Cortex of kidney (tissue), 1 donor: ENCODE measurements at places on chromosomes 3 and 15.

- DNase-seq = no peak
Measured at GRCh38 chr15:63718590-63719035, 115.1 kb downstream of the HERC1 start.

GRCh38 chr3:159030886-159031679, 229.2 kb downstream of the MFSD1 start:
- DNase-seq = no peak

DNA sequence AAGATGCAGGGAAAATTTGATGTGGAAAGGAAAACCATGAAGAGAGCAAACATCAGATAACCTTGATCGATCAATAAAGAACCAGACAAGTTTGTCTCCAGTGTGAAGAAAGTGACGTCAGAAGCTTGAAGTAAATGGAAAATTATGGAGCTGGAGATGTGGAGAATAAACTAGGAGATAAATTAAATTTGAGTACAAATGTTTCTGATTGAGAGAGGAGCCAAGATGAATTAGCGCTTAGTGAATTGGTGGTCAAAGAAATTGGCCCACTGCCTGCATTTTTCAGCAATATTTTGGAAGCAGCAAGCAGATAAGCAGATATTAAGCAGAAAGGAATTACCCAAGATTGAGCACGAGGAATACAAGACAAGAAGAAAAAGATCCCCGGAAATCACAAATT, 567.3 kb upstream of the ZNF385D start:
- no peak for DNase-seq

DNA sequence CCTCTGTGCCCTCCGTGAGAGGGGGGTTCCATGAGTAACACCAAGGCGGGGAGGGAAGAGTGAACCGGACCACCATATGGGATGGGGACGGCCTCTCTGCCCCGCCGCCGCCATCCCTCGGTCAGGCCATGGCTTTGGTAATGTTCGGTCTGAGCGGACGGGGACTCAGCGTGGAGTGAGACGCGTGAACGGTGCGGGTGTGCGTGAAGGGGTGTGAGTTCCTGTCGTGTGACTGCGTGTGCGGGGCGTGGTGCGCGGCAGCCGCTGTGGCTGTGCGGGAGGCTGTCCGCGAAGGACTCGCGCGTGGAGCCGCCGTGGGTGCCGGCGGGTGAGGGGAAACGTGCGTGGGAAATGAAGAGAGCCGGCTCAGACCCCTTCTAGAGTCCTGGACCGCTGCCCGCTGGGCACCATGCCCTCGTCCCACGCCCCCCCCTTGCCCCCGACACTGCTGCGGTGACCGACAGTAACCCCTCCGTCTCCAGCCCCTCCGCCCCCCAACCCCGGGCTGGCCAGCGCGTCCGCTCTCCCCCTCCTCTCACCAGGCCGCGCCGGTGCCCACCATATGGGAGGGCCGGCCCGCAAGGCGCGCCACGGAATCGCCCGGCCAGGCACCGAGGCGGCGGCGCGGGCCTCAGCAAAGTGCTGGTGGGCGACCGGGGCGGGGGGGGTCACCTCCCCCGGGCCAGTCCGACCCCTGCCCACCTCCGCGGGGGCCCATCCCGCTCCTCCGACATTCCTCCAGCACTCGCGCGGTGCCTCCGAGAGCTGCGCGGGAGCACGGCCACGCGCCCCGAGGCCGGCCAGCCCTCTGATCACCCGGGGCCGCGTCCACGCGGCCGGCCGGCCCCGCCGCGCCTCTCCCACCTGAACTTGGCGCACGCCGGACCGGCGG, 589 bp downstream of the KLF15 start:
- no peak for DNase-seq

DNA sequence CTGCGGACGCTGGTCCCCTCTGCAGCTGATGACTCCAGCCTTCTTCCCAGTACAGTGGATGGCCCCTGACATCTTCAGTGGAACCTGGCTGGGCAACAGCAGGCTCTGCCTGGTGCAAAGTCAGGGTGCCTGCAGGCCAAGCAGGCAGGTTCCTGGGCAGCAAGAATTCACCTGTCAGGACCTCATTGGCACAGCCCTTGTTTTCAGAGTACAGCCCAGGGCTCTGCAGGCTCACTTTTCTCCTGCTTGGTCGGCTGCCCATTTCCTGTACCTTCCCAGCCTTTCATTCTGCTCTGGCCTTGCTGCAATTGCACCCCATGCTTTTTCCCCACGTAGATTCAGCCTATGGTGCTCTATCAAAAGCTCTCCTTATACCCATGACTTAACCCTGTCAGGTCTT, 56.0 kb downstream of the LRTM1 start:
- no peak for DNase-seq

GRCh38 chr3:130088061-130088460, 6.4 kb downstream of the ALG1L2 start:
- DNase-seq = no peak

GRCh38 chr3:176961916-176962315, 235.4 kb downstream of the TBL1XR1 start:
- DNase-seq = no peak

DNA sequence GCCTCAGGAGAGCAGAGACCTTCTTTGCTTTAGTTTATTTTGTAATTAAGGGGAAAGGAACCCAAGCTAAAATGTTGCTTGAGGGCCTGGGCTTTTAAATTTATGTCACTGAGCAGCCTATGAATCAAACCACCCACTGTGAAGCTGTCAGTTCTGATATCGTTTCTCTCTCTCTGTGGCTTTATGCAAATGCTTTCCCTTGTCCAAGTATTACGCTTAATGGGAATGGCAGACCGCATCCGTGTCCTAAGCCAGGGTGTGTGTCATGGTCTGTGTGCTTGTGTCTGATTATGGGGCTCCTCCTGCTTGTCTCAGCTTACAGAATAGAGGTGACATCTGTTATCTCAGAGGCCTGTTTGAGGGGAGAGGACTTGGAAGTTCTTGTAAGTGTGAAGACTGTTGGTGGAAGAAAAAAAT, 82.4 kb downstream of the EBLN2 start:
- no peak for DNase-seq

DNA sequence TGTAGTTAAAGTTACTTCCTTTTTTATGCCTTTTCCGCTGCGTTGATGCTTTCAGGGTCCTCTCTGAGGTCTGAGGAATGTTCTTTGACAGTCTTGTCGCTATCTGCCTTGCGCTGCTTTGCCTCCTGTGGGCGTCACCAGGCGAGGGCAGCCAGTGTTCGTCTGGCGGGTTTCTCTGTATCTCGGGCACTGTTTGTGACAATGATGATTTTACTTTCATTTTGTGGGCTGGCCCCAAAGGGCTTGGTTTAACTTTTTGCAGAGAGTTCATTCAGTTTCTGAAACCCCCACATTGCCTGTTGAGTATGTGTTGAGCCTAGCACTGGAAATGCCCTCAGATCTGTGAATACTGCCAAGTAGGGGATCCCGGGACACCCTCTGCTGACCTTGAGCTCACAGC, 24.6 kb upstream of the SACM1L start:
- no peak for DNase-seq

DNA sequence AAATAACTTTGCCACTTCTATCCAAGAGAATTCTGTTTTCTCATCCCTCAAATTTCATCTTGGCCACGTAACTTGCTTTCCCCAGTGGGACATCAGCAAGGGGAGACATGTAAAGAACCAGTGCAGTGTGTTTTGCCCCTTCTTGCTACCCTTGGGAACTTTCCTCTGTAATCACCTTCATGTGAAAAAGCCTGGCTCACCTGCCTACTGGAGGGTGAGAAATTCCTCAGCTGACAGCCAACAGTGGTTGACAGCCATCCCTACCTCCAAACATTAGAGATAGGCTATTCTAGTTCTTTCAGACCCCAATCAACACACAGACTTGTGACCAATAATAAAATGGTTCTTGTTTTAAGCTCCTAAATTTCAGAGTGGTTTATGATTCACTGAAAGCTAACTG, 333.9 kb upstream of the TBC1D5 start:
- no peak for DNase-seq

DNA sequence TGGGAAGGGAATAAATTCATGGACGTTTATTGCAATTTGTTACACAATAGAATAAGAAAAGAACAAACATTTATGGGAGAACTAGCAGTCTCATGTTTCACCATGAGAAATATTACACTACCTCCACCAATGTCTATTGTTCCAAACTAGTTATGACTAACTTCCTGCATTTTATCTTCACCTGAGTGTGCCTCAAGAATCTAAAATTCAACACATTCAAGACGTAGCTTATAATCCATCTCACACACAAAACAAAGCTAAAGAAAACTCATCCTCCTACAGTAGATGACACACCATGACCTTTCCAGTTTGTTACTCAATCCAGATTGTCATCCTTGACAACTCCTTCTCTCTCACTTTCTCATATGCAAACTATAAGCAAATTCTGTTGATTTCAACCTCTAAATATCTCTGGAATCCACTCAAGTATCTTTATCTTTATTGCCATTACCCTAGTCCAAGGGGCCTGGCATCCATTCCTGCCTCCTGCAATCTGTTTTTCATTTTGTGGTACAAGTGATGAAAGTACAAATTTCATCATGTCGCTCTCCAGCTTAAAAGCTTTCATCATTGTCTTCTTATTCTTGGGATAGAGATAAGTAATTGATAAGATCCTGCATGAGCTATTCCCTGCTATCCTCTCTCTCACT, 229.9 kb downstream of the NR2F2 start:
- no peak for DNase-seq

DNA sequence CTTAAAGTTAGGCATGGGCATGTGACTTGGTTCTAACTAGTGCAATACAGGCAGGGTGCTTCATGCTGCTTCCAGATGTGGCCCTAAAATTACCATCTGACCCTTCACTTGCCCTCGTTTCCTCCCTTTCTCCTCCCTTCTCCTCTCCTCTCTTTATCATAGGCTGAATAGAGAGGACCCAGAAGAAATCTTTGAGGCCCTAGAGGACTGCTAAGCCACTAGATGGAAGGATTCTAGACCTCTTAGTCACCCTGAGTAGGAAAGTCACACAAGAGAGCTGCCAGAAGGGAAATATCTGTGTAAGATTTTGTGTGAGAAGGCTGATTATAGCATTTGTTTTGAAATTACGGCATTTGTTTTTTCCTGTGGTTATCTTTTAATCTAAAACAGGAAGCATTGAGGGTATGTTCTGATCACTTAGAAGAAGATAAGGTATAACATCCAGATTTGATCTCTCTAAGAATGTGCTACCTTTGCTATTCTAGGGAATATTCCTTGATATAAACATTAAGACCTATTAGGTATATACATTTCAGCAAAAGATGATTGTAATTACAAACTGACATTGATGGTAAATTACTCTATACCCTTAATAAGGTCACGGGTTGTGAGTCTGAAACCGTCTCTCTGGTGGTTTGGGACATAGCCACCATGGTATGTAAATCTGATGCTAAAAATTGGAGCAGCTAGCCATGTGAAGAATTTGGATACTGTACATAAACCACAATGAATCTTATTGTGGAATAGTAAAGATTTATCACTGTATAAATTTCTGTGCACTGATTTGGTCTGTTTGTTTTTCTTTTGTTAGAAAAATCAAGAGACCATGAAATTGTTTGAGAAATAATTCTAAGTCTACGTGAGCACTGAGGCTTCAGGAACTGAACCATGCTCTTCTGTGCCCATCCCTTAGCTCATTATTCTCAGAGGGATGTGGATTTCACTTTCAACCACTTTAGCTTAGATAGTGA, 84.1 kb downstream of the TP63 start:
- no peak for DNase-seq

DNA sequence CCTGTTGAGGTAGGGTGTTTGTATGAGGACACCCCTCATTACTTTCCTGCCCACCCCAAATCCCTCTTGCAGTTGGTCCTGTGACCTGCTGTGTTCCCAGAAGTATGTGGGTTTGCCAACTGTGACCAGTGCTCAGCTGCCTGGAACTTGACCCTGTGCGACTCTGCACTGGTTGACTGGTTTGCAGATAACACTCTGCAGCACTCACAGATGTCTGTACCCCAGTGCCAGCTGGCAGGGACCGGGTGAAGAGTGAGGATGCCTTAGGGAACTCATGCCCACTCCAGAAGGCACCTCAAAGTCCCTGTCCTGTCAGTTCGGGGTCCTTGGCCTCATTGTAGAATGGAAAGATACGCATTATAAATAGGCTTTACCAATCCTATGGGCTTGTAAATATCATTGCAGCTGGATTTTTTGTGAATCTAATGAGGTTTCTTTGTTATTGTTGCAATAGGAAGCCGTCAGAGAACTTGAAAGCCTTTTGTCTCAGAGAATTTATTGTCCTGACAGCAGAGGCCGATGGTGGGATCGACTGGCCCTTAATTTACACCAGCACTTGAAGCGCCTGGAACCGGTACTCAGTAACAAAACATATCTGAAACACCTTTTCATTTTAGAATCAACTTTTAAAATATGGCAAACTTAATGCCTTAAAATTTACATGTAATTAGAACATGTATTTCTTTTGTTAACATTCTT, 18.2 kb downstream of the FAN1 start:
- DNase-seq = no peak

DNA sequence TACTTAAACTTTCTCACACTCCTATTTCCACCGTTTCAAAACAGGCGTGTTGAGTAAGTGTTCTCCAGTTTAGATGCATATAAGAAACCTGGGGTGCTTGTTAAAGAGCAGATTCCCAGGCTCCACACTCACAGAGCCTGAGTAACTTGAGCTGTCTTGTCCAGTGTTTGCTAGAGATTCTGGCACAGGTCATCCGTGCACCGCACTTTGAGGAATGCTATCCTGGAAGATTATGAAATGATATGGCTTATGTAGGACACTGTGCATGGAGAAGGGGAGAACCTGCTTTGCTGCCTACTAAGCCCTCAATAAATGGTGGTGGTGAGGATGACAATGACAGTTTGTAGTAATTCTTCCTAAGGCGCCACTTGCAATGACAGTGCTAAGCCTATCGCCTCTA, 273.7 kb downstream of the PDZRN3 start:
- no peak for DNase-seq

GRCh38 chr15:50355619-50355905, 564 bp upstream of the GABPB1 start:
- DNase-seq = no peak

DNA sequence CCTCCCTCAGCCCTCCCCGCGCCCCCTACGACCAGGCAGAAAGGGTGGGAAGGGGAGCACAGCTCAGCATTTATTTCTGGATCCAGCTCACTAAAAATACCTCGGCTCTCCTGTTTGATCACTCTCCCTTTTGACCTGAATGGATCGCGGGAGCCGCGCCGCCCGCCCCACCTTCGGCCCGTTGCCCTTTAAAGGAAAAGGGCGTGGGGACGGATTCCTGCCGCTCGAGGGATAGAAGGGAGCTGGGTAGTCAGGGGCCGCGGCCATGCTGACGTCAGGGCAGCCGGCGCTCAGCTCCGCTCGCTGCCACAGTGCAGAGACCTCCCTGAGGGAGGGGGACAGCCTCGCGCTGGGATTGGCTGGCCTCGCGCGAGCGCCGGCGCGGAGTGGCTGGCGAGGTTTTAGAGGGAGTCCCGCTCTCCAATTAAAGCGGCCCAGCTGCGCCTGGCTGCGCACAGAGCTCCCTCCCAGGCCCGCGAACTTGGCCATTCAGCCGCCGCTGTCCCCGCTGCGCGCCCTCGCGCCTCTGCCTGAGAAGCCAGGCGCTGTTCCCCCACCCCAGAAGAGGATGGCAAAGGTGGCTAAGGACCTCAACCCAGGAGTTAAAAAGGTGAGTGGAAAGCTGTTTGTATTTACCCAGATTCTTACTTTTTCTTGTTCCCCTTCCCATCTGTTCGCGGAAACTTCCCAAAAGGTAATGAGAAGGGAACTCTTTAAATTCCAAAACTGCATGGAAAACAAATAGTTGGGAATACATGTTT, at the start of gene LMCD1:
TSS of gene LMCD1 (plus strand) at position 453 of the 761 bp plus-strand sequence. CDS start at position 569, 116 bp downstream.
- peak; percentile 89 for DNase-seq

- no peak for DNase-seq
Measured at GRCh38 chr3:14139771-14140170, 14.9 kb downstream of the TMEM43 start.
